ENCODE measurements at places on chromosomes 2 and 18.

GRCh38 chr18:12645751-12646203 lies 12.1 kb downstream of the SPIRE1 start:
- DNase-seq, result no peak

GRCh38 chr2:61949714-61950560 lies 44.5 kb downstream of the COMMD1 start:
- DNase-seq, result no peak

- DNase-seq, result no peak
Measured at GRCh38 chr18:45854036-45854586, 28.6 kb downstream of the SIGLEC15 start.

DNA sequence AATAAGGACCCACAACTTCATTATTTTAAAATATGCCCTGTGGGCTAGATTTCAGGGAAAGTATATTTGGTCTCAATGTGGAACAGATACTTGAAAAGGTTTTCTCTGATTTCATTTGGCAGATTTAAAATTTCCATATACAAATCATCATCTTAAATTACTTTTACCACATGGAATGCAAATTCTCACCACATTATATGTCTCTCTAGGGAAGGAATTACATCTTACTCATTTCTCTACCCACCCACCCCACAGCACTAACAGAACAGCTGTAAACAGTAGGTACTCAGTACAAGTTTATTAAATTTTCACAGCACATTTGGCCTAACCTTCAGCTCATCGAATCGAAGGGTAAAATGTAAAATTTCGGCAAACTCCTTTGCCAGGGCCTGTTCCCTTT lies 104.0 kb downstream of the CYRIA start:
- DNase-seq, result no peak

DNA sequence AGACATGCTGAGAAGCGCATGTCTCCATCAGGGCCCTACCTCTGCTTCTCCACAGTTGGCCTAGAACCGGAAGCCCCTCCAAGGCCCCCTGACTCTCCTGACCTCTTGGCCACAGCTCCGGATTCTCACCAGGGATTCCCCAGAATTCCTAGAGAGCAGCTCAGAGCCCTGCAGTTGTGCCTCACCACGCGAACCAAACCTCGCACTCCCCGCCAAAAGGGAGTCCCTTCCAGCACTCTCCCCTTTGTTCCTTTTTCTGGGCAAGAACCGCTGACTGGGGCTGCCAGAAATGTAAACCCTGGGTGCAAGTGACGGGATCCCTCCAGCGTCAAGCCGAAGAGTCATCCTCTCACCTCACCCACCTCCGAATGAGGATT lies 36.7 kb downstream of the AFF3 start:
- peak; percentile 11 for DNase-seq

- DNase-seq, result no peak
Measured at GRCh38 chr18:13623871-13624270, 102.5 kb downstream of the FAM210A start.

GRCh38 chr2:24409700-24410556 lies 49.6 kb upstream of the ITSN2 start:
- DNase-seq, result peak; percentile 65

DNA sequence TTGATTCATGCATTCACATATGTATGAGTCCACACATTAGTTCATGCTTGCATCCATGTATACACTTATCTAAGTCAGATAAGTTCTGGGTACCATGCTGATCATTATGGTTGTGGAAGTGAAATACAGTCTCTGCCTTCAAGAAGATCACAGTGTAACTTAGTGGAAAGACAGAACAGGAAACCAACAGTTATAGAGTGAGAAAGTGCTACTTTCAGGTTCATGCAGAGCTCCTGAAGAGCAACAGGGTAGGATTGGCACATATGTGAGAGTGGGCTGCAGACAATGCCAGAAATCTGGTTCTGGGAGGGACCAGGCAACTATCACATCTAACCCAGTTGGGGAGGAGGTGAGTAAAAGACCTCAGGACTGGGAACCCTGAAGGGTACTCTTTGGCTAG lies 35.4 kb upstream of the PGAP1 start:
- DNase-seq, result no peak

DNA sequence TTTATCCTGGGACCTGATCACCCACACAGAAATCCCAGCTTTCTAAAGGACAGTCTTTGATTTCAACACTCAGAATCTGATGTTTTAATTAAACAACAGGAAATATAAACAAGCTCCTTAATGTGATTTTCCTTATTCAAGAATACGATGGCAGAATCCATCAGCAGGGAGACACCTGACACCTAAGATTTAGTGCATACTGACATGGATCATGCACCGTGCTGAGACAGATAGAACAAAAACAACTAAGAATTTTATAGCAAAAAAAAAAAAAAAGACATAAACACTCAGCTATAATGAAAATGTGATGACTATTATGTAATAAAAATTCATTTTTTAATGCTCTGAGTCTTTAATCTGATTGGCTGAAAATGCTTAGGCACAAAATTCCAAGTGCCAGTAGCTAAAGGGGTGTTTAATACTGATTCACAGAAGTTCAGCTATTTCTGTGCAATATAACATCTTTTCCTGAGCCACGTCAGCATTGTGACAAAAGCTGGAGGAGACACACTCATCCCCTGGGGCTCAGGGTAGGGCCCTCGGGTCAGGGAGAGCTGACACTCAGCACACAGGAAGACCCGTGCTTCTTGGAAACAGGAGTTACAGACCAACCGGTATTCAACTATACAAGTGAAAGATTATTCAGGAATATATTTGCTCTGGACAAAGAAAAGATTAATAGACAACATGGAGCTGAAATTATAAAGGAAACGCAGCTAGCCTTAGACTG lies 247.4 kb downstream of the FBXO15 start:
- no peak for DNase-seq

DNA sequence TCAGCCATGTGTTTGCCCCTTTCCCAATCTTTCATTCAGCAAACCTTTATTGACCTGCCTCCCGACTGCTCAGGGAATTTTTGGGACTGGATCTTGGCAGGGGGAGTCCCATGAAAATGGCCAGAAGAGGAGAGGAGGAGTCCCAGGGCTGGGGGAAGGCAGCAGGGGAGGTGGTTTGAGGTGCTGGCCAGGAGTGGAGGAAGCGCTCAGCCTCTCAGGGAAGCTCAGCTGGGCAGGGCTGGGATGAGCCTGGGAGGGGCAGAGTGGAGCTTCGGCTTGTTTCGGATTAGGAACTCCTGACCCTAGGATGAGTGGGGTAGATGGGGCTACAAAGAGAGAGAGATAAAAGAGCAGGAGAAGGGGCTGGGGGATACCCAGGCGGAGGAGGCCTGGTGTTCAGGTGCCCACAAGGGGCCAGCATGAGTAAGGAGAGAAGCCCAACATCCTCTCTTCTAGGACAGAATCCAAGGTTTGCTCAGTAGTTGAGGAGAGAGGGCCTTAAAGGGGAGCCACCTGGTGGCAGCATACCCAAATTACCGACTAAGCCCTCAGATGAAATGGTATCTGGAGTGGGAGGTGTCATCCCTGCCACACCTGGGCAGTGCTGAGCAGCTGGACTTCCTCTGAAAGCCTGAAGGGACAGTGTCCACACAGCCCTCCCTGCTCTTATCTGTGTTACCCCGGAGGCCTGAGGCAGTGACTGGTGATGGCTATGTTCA lies 91.1 kb downstream of the INHBB start:
- peak; percentile 28 for DNase-seq

- DNase-seq, result no peak
Measured at GRCh38 chr2:178473373-178473772, 5.0 kb downstream of the FKBP7 start.

- DNase-seq, result peak; percentile 69
Measured at GRCh38 chr2:215797676-215798075, 215.7 kb downstream of the MREG start.

GRCh38 chr2:231425291-231425810 lies 29.8 kb downstream of the B3GNT7 start:
- no peak for DNase-seq

DNA sequence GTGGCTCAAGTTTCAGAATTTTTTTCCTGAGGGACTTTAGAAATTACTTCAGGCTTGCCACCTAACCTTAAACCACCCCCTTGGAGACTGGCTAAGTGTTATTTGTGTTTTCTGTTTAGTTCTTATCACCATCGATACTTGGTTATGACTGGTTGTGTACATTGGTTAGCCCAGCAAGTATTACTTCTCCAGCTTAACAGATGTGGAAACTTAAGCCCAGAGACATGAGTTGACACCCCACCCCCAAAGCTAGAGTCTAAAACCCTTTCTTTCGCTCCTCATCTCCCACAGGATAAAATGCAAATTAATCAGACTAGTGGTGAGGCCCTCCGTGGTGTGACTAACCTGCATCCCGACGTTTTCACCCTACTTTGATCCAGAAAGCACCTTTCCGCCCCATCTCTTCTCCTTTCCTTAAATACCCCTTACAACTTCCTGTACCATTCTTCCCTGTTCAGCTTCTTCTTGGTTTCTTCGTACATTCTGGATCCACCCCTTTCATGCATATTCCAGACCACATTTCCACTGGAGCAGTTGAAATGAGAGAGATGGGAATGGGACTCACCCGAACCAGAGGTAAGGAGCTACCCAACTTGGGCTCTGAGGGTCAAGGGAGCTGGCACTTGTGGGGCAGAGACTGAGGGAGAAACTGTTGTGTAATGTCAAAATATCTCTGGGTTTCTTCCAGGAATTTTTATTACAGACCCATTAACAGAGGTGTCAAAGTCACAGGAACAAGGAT lies 819 bp upstream of the MAP3K2 start:
- no peak for DNase-seq

GRCh38 chr2:119378566-119378965 lies 11.8 kb downstream of the DBI start:
- DNase-seq, result no peak

GRCh38 chr2:21299411-21299810 lies 175.6 kb downstream of the TDRD15 start:
- DNase-seq, result no peak

DNA sequence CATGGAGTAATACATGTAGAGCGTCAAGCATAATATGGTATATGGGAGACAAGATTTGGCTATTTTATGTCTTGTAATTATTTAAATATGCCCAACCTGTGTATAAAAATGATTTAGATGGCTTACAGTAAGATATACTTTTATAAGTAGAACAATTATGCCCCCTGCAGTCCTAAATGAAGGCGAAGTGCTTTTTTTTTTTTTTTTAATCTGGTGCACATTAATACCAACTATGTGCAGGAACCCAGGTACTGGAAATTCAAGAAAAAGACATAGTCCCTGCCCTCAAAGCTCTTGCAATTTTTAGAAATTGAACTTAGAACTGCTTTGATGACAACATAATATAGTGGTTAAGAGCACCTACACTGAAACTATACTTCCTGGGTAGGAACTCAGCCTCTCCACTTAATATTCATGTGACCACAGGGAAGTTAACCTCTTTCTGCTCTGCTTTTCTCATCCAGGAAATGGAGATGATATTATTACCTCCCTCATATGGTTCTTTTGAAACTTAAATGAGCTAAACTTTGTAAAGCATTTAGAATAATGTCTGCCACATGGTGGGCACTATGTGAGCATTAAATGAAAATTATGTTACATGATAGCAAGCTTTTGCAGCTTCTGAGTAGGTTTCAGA lies 38.1 kb downstream of the AFTPH start:
- DNase-seq, result peak; percentile 23

GRCh38 chr18:52220062-52220591 lies 119.9 kb upstream of the DCC start:
- no peak for DNase-seq

GRCh38 chr2:15894481-15895144 lies 45.7 kb upstream of the MYCN start:
- no peak for DNase-seq

DNA sequence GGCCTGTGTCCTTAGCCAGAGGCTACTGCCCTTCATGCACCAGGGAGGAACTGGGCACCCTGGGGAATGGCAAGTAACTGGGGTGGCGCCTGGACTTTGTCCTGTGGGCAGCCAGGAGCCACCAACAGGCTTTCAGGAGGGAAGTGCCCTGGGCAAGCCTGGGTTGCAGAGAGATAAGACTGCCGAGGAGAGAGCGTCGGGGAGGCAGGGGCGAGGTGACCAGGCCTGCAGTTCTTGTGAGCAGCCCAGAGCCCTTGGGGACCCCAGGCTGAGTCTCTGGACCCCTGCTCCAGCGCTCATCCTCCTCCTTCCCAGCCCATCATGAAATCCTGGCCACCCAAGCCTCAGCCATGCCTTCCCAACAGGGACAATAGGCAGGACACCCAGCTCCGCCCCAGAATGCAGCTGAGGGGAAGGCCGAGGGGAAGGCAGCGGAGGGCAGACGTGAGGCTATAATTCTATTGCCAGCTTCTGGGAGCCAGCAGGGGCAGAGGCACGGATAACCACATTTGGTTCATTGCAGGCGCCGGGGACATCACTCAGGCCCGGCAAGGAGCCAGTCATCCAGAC lies 25.1 kb downstream of the ADRA2B start:
- DNase-seq, result no peak

GRCh38 chr2:5700551-5700950 lies 8.4 kb downstream of the SOX11 start:
- DNase-seq, result no peak

GRCh38 chr2:175523001-175523400 lies 341.5 kb upstream of the ATP5MC3 start:
- DNase-seq, result no peak

- DNase-seq, result peak; percentile 99
Measured at GRCh38 chr2:12106440-12107080, 360.1 kb downstream of the LPIN1 start.
